AG04449 (cell line): ENCODE measurements at places on chromosomes 7 and 10.

- no peak for DNase-seq
Measured at GRCh38 chr10:123860856-123861255, 30.8 kb downstream of the CPXM2 start.

DNA sequence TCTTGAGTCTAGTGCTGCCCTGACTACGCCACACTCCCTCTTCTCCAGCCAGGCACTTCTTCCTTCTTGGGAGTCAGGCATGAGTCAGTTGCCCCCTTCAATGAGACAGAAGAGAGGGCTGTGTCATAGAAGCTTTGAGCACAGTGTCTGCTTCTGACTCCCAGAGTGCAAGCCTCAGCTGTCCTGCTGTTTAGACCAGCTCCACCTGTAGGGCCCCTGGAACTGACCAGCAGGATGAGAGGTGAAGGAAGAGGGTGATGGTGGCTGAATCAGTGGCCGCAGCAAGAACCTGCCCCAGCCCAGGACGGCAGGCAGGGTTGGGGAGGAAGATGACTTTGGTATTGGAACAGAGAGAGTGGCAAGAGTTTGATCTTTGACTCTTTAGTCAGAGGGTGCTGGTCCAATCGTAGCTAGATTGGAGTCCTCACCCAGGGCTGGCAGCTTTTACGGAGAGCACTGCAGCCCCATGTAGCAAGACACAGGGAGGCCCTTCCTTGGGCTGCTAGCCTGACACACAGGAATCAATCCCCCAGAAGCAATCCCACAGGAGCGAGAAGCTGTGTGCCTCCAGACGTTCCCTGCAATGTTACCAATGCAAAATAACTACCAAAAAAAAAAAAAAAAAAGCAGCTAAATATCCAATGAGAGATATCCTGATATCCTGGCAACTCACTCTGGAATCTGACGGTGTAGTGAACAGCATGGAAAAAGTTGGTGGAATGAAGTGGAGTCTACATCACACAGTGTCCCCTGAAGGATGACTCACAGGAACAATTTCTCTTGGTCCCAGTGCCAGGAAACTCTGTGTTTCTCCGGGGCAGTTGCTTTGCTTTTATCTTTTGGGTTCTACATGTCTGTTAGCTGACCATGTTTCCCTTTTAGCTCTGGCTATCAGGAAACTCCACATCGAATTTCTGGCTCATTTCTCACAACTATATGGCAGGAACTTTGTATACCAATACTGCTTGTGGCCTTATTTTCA lies 6.9 kb downstream of the C10orf62 start:
- DNase-seq = peak; percentile 53

DNA sequence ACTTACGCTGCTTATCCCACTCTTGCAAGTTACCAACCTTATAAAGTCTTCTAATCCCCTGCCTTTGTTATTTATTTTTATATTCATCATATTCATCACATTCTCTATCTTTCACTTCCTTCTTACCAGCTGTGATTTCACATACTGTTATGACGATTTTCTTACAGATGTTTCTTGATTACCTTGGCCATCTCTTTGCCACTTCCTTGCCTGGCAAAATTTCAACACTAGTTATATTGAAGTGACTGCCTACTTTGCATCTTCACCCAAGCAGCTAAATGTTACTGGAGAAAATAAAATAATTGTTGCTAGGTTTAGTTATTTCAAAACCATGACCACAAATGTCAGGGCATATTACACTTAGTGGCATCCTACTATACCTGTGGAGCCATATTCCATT lies 8.8 kb upstream of the STEAP4 start:
- no peak for DNase-seq

DNA sequence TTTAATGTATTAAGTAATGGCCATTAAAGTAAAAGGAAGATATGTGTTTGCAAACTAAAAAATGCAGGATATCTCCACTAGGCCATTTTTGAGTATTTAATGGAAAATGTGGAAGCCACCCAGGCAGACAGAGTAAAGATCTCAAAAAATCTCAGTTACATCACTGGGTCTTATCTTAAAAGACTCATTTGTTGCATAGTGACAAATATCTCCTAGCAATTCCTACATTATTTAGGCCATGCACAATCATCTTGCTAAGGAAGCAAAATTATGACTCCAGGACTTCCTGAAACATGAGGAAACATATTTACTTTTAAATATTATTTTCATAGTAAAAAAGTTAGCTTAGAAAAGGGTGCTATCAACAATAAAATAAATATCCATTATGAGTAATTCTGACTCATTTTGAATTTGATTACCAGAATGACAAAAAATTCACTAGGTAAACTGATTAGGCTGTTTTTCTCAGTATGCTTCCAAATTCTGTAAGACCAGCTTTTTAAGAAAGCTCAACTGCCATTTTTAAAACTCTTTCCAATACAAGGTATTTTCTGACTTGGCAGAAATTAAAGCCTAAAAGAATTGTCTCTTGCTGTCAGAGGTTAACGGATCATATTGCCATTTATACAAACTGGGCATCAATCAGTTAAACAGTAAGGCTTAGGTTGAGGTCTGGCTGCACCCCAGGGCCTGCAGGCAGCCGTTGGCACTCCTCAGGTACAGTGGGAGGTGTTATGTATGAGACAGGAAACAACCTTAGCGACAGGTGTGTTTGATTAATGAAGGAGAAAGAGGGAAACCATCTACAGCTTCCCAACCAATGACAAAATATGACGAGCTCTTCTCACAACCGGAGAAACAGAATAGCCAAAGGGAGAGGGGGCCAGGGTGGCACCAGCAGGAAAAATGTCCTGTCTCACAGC lies 31.8 kb downstream of the PCLO start:
- no peak for DNase-seq

DNA sequence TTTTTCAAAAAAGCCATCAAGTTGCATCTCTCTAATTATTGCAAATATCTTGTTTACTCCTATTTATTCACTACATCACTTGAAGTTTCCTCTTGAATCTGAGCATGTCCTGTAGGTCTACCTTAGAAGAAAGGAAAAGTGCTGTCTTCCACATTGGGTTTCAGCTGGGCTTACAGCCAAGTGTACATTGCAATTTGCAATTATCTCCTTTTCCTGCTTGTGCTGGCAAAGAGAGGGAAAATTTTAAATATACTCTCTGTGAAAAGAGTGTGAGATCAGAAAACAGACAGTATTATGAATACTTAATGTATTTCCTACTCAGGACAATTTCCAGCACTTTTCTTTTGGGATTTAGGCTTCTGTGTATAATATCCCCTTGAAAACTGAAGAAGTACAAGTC lies 839.7 kb downstream of the CNTNAP2 start:
- DNase-seq = no peak

GRCh38 chr7:69018200-69018599 lies 580.1 kb upstream of the AUTS2 start:
- DNase-seq = no peak

- DNase-seq = no peak
Measured at GRCh38 chr10:92644921-92645320, 44.8 kb upstream of the HHEX start.

- DNase-seq = no peak
Measured at GRCh38 chr10:20858292-20859124, 38.6 kb downstream of the NEBL start.

- no peak for DNase-seq
Measured at GRCh38 chr7:51075681-51076580, 240.7 kb downstream of the COBL start.
